ENCODE measurements at places on chromosomes 5 and 9. TPM values are rescaled to one million over a fixed set of nuclear protein-coding genes. Genes with fewer than 3 reads are reported as not detected.

DNA sequence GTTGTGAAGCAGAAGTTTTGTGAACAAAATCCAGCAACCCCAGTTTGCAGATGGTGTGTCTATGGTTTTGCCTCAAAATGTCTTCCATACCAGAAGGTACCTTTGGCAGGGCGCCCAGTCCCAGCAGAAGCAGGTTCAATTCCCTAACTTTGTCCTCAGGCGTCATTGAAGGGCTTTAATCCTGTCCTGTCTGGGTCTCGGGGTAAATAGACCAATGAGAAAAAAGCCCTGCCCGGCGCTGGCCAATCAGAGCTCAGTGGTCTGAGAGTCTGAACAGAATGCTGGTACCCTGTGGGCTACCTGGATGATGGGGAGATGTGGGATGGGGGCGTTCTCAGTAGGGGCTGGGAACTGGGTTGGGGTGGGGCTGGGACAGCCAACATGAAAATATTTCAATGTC lies 6.2 kb upstream of the ST6GALNAC4 start:
- DNase-seq, result no peak

DNA sequence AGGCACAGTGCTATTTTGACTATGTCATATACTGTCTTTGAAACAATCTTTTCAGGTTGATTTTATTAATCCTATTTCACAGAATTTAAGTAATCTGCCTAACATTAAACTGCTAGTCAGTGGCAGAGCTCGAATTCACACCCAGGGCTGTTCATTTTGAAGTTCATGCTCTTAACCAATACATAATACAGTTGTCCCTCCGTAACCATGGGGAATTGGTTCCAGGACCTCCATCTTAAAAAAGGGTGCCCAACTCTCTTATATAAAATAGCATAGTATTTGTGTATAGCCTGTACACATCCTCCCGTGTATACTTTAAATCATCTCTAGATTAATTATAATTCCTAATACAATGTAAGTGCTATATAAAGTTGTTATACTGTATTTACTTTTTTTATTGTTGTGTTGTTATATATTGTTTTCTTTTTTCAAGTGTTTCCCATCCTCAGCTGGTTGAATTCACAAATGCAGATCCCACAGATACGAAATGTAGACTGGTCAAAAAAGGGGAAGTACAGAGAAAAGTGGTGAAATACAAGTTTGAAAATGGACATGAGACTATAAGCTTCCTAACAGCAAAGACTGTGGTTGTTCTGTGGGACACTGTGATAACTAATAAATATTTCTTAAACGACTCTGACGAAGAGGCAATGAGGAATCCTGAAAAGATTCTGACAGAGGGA lies 18.3 kb downstream of the RFX3 start:
- no peak for DNase-seq

GLRA1 gene
- total RNA-seq, result not detected

DNA sequence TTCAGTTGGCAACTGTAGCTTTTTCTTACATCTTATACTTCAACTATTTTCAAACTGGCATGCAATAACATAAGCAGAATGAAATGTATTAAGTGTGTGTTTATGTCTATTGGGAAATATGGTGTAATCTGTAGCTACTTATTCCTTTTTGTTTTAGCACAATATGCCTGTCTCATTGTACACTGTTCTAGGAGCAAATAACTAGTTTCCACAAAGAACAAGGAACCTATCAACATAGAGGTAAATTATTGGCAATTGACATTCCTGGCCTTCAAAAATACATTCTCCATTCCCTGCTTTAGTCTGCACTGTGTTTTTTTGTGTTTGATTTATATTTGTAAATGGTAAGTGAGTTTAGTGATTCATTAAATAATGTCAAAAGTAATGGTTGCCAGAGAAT lies 75.7 kb downstream of the FBXL7 start:
- no peak for DNase-seq

GRCh38 chr5:128036950-128037349 lies 46.6 kb upstream of the SLC12A2 start:
- no peak for DNase-seq

FOXI1 gene
- not detected for total RNA-seq

ORM2 gene
- not detected for total RNA-seq

SPINK4 gene
- total RNA-seq, result not detected

Data from dermis microvascular lymphatic vessel endothelial cell (primary cell).